Dermis microvascular lymphatic vessel endothelial cell (primary cell): ENCODE measurements at places on chromosomes 5 and 9. TPM values are rescaled to one million over a fixed set of nuclear protein-coding genes. Genes with fewer than 3 reads are reported as not detected.

GRCh38 chr5:42905827-42906226, 94.1 kb upstream of the SELENOP start:
- no peak for DNase-seq

The SPATA31A6 gene
- total RNA-seq = not detected in 2 replicates

DNA sequence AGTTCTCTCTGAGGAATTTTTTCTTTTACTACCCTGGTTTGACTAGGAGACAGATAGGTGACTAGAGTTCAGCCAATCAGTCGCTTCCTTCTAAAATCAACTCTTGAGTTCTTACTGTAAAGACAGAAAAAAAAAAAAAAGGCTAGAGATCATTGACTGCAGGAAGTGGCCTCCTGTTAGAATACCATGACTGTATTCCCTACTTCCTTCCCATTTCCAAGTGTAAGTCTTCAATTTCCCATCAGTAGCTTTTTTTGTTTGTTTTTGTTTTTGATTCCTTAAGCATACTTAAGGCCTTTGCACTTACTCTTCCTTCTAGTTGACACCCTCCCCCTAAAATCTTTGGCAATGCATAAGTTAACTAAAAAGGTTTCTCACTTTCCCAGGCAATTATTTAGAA, 154.3 kb downstream of the HMHB1 start:
- peak; percentile 18 for DNase-seq

GRCh38 chr9:91951944-91952520, 2.0 kb upstream of the ROR2 start:
- DNase-seq = no peak

The JADE2 gene
- total RNA-seq = 12.5 and 17.3 TPM in 2 replicates

GRCh38 chr9:27344776-27345175, 47.8 kb upstream of the EQTN start:
- no peak for DNase-seq

The DDX4 gene
- not detected in 2 replicates for total RNA-seq

- DNase-seq = no peak
Measured at GRCh38 chr9:27090711-27091110, 18.3 kb upstream of the TEK start.

GRCh38 chr9:105413525-105413924, 34.3 kb upstream of the FSD1L start:
- peak; percentile 34 for DNase-seq

- no peak for DNase-seq
Measured at GRCh38 chr9:15304632-15305031, 2.4 kb downstream of the TTC39B start.
